ENCODE measurements at places on chromosomes 12 and 14.

- H3K4me1 ChIP-seq: no peaks in the 10 kb centered on the region
- DNase-seq: no peak
- no peak overlapping the region for H3K4me3 ChIP-seq
- H3K27me3 ChIP-seq: no peaks in the 10 kb centered on the region
- H3K36me3 ChIP-seq: no peaks in the 10 kb centered on the region
- no peak overlapping the region for H3K27ac ChIP-seq
Measured at GRCh38 chr12:78036874-78037273, 206.2 kb downstream of the NAV3 start.

GRCh38 chr12:89353823-89354611, 1.7 kb upstream of the DUSP6 start:
- peak overlapping the region; percentile 99 for H3K27ac ChIP-seq
- peaks cover 15% of the 10 kb centered on the region for H3K36me3 ChIP-seq
- peak; percentile 96 for DNase-seq

DNA sequence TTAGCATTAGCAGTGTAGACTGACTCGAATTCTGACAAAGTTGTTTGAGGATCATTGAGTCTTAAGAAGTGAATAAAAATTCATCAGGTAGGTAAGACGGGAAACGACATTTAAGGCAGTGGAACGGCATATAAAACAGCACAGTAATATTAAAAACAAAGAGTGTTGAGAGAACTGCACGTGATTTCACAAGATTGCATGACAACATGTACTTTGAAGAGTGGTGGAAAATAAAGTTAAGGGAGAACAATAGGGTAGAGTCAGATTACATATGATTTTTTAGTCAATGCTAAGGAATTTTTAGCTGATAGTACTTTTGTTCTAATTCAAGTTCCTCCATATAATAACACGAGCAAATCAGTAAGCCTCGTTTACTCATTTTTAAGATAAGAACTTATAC, 115.4 kb downstream of the SOX5 start:
- no peak overlapping the region for H3K27ac ChIP-seq
- H3K4me1 ChIP-seq: peaks cover 3% of the 10 kb centered on the region
- H3K4me3 ChIP-seq: no peak overlapping the region
- no peaks in the 10 kb centered on the region for H3K27me3 ChIP-seq

DNA sequence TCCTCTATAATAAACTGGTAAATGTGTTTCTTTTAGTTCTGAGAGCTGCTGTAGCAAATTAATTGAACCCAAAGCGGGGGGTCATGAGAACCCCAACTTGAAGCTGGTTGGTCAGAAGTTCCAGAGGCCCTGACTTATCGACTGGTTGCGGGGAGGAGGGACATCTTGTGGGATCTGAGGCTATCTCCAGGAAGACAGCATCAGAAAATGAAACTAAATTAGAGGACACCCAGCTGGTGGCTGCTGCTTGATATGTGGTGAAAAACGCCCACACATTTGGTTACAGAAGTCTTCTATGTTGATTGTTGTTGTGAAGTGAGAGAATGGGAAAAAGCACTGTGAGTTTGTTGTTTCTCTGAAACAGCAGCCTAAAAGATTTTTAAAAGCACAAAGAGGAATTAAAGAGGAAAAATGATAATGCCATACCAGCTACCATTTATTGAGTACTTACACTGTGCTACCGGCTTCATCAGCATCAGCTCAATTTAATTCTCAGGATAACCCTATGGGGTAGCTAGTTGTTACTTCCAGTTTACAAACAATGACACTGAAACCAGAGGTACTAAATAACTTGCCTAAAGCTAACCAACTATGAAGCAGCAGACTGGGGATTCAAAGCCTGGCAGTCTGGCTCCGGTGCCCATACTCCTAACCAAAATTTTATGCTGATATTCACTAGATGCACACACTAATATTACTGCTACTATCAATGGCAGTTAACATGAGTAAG, 24.3 kb downstream of the DDX24 start:
- H3K4me3 ChIP-seq: no peak overlapping the region
- no peak for DNase-seq
- no peaks in the 10 kb centered on the region for H3K4me1 ChIP-seq
- H3K36me3 ChIP-seq: peaks cover 54% of the 10 kb centered on the region
- no peaks in the 10 kb centered on the region for H3K27me3 ChIP-seq

DNA sequence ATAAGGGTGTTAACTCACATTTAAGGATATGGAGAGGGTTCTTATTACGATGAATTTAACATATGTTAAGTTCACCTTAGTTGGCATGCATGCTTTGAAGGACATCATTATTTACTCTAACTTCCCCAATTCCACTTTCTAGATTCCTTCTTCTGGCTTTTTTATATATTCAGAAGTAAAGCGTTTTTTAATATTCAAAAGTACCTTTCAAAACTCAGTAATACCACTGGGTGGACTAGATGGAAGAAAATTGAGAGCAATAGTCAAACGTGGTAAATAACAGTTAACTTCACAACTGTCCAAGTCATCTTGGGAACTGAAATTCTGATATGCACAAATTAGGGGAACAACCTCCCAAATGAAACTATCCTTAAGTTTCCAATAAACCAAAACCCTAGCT, 9.1 kb downstream of the SINHCAF start:
- H3K27ac ChIP-seq: no peak overlapping the region
- peaks cover 25% of the 10 kb centered on the region for H3K36me3 ChIP-seq
- no peaks in the 10 kb centered on the region for H3K27me3 ChIP-seq
- peaks cover 7% of the 10 kb centered on the region for H3K4me1 ChIP-seq
- DNase-seq: no peak

DNA sequence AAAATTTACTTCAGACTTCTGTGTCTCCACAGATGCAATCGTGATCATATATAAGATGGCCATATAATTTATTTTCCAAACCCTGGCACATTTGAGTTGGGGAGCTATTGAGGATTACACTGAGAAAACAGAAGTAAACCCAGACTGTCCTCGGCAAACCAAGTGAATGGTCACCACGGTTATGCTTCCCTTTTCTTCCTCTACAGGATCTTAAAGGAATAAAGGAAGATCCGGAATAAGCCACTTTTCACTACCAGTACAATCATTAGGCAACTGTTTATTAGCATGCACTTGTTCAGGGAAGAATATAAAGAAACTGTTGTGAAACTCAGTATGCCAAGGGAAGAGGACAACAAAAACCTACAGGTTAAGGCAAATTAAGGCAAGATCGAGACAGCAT, 27.6 kb downstream of the SBNO1 start:
- no peak for DNase-seq
- H3K4me1 ChIP-seq: no peaks in the 10 kb centered on the region
- no peak overlapping the region for H3K27ac ChIP-seq
- H3K36me3 ChIP-seq: peaks cover 53% of the 10 kb centered on the region
- H3K4me3 ChIP-seq: no peak overlapping the region

- no peaks in the 10 kb centered on the region for H3K4me1 ChIP-seq
- no peak overlapping the region for H3K27ac ChIP-seq
- H3K4me3 ChIP-seq: no peak overlapping the region
- no peaks in the 10 kb centered on the region for H3K27me3 ChIP-seq
Measured at GRCh38 chr12:94073441-94074051, 74.8 kb upstream of the PLXNC1 start.

DNA sequence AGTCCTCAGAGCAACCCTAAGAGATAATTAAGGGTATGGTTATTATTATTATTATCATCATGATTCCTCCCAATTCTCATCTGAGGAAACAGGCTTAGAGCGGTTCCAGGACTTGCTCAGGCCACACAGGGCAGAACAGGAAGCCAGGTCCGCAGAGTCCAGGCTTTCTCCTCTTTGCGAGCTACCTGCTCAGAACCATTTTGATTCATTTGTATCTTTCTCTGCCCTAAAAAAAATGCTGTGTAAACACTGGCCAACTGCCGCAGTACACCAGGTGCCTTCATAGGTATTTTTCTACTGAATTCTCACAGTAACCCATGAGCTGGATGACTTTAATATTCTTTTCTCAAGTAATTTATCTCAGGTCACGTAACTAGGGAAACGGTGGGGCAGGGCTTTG, 45.3 kb downstream of the ST8SIA1 start:
- no peaks in the 10 kb centered on the region for H3K36me3 ChIP-seq
- DNase-seq: no peak
- no peak overlapping the region for H3K27ac ChIP-seq
- no peak overlapping the region for H3K4me3 ChIP-seq

DNA sequence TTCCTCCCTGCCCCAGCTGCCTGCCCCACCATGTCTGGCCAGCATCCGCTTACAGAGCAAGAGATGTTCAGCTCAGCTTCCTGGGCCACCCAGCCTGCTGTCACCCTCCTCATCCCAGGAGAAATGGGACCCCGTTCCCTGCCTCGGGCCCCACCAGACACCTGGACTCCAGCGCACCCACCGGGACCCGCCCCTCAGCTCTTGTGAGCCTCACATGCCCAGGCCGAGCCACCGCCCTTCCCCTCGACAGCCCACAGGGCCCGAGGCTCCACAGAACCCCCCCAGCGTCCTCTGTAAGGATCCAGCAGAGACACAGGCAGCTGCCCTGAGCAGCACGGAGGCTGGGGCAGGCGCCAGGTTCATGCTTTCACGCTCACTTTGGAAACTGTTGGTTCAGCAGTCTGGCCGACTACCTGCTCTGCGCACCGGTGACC, 18.4 kb upstream of the C14orf180 start:
- H3K27me3 ChIP-seq: no peaks in the 10 kb centered on the region
- no peaks in the 10 kb centered on the region for H3K36me3 ChIP-seq
- H3K4me3 ChIP-seq: no peak overlapping the region

DNA sequence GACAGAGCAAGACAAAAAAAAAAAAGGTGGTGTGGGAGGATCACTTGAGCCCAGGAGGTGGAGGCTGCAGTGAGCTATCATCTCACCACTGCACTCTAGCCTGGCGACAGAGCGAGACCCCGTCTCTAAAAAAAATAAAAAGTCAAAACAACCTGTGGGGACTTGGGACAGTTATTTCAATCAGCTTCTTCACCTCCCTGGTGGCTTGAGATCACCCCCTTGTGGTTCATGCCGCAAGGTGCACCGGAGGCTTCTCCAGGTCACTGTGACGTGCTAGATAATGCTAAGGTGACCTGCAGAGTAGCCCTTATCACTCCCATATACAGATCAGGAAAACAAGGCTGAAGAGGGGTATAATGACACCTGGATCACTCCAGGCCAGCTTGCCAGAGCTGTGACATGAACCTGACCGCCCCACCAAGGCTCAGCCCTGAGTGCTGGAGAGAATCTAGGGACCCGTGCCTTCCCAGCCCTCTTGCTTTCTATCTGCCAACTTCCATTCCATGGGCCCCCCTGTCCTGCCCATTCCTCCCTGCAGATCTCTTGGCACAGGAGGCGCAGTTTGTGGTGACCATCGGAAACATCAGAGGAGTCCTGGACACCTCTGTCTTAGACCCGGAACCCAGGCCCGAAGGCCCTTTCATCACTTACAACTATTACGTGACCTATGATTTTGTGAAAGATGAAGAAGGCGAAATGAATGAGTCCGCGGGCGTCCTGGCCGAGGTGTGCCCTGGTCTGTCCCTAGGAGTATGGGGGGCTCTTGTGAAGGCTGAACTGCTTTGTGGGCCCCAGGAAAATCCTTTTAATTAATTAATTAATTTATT, 8.1 kb downstream of the LRRC43 start:
- DNase-seq: peak; percentile 91
- no peak overlapping the region for H3K27ac ChIP-seq
- no peaks in the 10 kb centered on the region for H3K4me1 ChIP-seq
- H3K4me3 ChIP-seq: no peak overlapping the region
